ENCODE measurements at places on chromosomes 6 and 20.

DNA sequence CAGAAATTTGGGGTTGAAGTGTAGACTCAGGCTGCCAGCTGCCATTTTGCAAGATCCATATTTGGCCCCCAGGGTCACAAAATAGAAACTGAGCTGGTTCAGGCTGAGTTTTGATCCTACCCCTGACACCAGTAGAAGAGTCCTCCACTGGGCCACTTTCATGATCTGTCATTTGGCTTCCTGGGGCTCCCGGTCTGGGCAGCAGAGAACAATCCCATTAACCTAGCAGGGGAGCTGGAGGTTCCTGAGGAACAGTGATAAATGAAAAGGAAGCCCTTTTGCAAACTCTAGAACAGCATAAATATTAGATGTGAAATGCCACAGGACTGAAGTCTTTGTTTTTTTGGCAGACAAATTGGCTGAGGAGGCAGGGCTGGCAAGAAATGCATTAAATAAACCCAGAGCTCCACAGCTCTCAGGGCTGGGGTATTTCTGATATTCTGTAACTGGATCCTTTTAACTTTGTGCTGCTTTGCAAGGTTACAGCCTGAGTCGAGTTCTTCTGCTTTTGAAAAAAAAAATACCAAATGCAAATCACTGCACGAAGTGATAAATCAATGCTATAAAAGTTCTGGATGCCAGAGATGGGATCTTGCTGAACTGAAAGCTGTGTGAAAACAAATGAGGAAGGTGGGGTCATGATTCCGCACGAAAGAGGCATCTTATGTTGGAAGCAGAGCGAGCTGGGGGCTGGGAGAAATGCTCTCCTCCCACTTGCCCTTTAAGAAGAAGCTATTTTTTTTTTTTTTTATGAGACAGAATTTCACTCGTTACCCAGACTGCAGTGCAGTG is 64.4 kb downstream of the SULF2 start:
- H3K4me1 ChIP-seq, result no peaks in the 10 kb centered on the region
- H3K36me3 ChIP-seq, result no peaks in the 10 kb centered on the region
- H3K4me3 ChIP-seq, result no peak overlapping the region
- no peak for DNase-seq
- peaks cover 7% of the 10 kb centered on the region for H3K27me3 ChIP-seq

DNA sequence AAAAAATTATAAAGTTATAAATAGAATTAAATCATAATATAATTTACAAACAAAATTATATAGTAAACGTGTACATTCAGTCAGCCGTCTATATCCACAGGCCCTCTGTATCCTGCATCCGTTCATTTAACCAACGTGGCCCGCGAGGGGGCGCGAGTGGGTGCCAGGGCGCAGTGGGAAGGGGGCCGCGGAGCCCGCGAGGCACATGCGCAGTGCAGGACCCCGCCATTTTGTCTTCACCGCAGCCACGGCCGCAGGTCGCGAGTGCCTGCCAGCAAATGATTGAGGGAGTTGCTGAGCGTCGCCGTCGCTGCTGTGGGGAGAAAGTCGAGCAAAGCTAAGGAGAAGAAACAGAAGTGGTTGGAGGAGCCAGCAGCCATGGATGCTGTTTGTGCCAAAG is 53.4 kb upstream of the ECI2 start:
- no peaks in the 10 kb centered on the region for H3K4me1 ChIP-seq
- H3K27ac ChIP-seq, result no peak overlapping the region
- DNase-seq, result no peak
- peaks cover 3% of the 10 kb centered on the region for H3K27me3 ChIP-seq
- H3K4me3 ChIP-seq, result no peak overlapping the region

- H3K36me3 ChIP-seq, result no peaks in the 10 kb centered on the region
- DNase-seq, result no peak
- no peak overlapping the region for H3K27ac ChIP-seq
- no peak overlapping the region for H3K4me3 ChIP-seq
- H3K4me1 ChIP-seq, result no peaks in the 10 kb centered on the region
- no peaks in the 10 kb centered on the region for H3K27me3 ChIP-seq
These were observed 36.1 kb upstream of the INSM1 start for GRCh38 chr20:20331817-20332216.

- H3K27ac ChIP-seq, result peak overlapping the region; percentile 71
- H3K4me1 ChIP-seq, result peaks cover 17% of the 10 kb centered on the region
- H3K36me3 ChIP-seq, result peaks cover 9% of the 10 kb centered on the region
- no peaks in the 10 kb centered on the region for H3K27me3 ChIP-seq
These were observed 5.5 kb downstream of the UBR2 start for GRCh38 chr6:42569102-42570028.

- DNase-seq, result no peak
- H3K27ac ChIP-seq, result no peak overlapping the region
- peaks cover 6% of the 10 kb centered on the region for H3K4me1 ChIP-seq
These were observed 34.3 kb downstream of the RPRD1B start for GRCh38 chr20:38067717-38068365.

DNA sequence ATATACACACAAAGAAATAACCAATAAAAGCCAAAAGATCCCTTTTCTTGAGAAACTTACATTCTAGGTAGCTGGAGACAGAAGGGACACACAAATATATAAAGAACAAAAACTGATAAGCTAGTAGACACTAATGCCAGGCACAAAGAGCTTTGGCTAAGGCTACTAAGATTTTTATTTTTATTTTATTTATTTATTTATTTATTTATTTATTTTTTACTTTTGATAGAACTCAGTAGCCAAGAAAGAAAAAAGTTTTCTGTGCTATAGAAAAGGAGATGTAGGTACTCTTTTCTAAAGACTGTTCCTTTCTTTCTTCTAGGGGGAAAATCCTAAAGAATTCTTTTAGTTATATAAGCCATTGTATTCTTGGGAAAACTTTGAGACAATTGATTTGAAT is 34.1 kb downstream of the THEMIS start:
- H3K27me3 ChIP-seq, result no peaks in the 10 kb centered on the region
- no peaks in the 10 kb centered on the region for H3K36me3 ChIP-seq
- H3K27ac ChIP-seq, result no peak overlapping the region
- no peak overlapping the region for H3K4me3 ChIP-seq
- H3K4me1 ChIP-seq, result no peaks in the 10 kb centered on the region
- no peak for DNase-seq

DNA sequence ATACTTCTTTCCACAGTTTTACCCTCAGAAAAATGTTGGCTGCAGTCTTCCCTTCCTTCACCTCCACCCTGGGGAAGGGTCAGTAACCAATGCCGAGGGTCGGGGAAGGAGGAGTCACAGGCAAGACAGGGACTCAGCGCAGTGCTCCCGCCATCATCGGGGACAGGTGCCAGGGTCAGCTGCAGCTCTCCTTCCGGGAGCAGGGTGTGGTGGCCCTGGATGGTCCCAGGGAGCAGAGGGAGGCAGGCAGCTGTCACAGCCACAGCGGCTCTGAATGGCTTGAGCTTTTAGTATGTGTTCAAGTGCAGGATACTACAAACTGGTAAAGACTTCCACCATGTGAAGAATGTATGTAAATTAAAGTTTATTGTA is 26.0 kb upstream of the PI16 start:
- peaks cover 21% of the 10 kb centered on the region for H3K36me3 ChIP-seq
- peaks cover 35% of the 10 kb centered on the region for H3K4me1 ChIP-seq
- no peak overlapping the region for H3K27ac ChIP-seq
- H3K27me3 ChIP-seq, result no peaks in the 10 kb centered on the region
- H3K4me3 ChIP-seq, result no peak overlapping the region
- no peak for DNase-seq

GRCh38 chr6:43054206-43054943 is 724 bp upstream of the CUL7 start:
- peaks cover 34% of the 10 kb centered on the region for H3K4me1 ChIP-seq
- H3K36me3 ChIP-seq, result peaks cover 22% of the 10 kb centered on the region
- peak overlapping the region; percentile 92 for H3K27ac ChIP-seq
- peak overlapping the region; percentile 78 for H3K4me3 ChIP-seq

GRCh38 chr6:7469696-7470095 is 71.8 kb upstream of the DSP start:
- H3K4me3 ChIP-seq, result no peak overlapping the region
- peaks cover 28% of the 10 kb centered on the region for H3K4me1 ChIP-seq
- no peaks in the 10 kb centered on the region for H3K36me3 ChIP-seq
- DNase-seq, result no peak
- H3K27me3 ChIP-seq, result no peaks in the 10 kb centered on the region

DNA sequence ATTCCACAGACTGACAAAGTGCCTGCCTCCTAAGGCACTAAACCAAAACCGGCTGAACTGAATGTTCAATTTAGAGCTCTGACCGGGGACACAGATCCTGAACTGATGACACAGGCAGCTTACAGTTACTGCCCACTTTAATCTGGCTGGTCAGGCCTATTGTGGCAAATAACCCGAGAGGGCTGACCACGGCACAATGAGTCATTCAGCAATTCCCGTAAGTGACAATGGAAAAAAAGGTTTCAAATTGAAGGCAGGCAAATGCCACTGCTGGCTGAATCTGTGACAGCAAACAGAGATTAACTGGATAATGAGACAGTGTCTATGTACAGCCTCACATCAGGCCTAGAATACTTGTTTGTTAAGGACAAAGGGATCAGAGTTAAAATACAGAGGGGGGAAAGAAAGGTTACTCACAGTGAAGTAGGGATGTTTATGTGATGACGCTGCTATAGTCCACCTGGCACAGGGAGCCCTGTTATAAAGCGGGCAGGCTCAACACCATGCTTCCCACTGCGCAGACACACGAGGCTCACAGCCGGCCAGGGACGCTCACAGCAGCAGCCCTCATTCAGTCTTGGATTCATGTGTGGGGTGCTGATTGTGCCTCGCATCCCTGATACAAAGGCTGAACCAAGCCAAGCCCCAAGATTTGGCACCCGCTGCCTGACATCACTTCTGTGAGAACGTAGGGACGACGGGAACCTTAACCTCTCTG is 54.4 kb downstream of the RTN4IP1 start:
- H3K27me3 ChIP-seq, result no peaks in the 10 kb centered on the region
- peak; percentile 93 for DNase-seq
- H3K27ac ChIP-seq, result peak overlapping the region; percentile 53

DNA sequence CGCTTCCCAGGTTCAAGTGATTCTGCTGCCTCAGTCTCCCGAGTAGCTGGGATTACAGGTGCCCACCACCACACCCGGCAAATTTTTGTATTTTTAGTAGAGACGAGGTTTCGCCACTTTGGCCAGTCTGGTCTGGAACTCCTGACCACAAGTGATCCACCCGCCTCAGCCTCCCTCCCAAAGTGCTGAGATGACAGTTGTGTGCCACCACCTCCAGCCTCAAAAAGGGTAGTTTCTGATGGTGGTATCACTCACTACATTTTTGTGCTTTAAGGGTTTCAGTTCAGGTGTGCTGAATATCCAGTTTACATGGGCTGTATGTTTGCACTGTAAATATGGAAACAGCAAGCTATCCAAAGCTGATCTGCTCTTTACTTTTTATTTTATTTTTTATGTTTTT is 12.1 kb upstream of the ADGRG6 start:
- no peaks in the 10 kb centered on the region for H3K36me3 ChIP-seq
- H3K27me3 ChIP-seq, result no peaks in the 10 kb centered on the region
- H3K4me1 ChIP-seq, result no peaks in the 10 kb centered on the region
- DNase-seq, result no peak
- H3K4me3 ChIP-seq, result no peak overlapping the region
- no peak overlapping the region for H3K27ac ChIP-seq

DNA sequence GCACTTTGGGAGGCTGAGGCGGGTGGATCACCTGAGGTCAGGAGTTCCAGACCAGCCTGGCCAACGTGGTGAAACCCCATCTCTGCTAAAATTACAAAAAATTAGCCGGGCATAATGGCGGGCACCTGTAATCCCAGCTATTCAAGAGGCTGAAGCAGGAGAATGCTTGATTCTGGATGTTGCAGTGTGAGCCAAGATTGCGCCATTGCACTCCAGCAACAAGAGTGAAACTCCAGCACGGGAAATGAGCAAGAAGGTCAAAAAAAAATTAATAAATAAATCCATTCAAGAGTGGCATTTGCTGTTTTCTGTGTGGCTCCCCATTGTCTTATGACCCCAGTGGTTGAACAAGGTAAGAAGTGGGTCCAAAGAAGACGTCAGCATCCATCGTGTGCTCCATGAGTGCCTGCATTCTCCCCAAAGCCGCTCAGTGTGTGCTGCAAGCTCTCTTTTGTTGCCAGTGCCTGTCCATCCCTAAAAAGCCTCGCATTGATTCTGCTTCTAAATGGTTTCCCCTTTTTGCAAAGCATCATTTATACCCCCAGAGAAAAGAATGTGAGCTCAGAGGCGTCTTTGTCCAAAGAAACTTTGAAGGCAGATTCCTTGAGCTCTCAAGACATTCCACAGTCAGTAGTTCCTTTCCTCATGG is 38.8 kb upstream of the MAP3K4 start:
- no peaks in the 10 kb centered on the region for H3K36me3 ChIP-seq
- H3K4me1 ChIP-seq, result peaks cover 14% of the 10 kb centered on the region
- H3K4me3 ChIP-seq, result no peak overlapping the region
- no peak overlapping the region for H3K27ac ChIP-seq

GRCh38 chr6:70849348-70850069 is 107.4 kb downstream of the B3GAT2 start:
- no peak for DNase-seq
- no peak overlapping the region for H3K4me3 ChIP-seq
- H3K27me3 ChIP-seq, result no peaks in the 10 kb centered on the region
- H3K4me1 ChIP-seq, result peaks cover 4% of the 10 kb centered on the region

DNA sequence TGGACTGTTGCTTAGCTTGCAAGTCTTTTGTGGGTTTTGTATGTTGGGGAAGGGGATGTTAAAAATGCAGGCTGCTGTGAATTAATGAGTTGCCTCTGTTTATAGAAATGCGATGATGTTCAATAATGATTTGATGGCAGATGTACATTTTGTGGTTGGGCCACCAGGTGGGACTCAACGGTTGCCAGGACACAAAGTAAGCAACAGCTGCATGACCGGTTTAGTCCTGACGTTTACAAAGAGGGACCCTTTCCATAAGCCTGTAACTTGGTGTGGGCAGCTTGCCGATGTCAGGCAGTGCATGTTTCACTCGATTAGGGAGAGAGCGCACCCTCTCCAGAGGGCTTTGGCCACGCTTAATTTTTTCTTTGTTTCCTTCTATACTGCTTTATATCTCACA is 1.3 kb downstream of the BTBD3 start:
- DNase-seq, result no peak
- no peak overlapping the region for H3K27ac ChIP-seq
- H3K4me3 ChIP-seq, result no peak overlapping the region
- peaks cover 2% of the 10 kb centered on the region for H3K4me1 ChIP-seq
- H3K36me3 ChIP-seq, result peaks cover 14% of the 10 kb centered on the region

GRCh38 chr6:72721346-72721745 is 99.5 kb downstream of the KCNQ5 start:
- no peak overlapping the region for H3K27ac ChIP-seq
- H3K4me1 ChIP-seq, result peaks cover 18% of the 10 kb centered on the region
- no peak overlapping the region for H3K4me3 ChIP-seq
- no peaks in the 10 kb centered on the region for H3K36me3 ChIP-seq

Measured in osteoblast (primary cell).